ENCODE measurements at places on chromosomes 2 and 18. TPM values are rescaled to one million over a fixed set of nuclear protein-coding genes. Genes with fewer than 3 reads are reported as not detected.

DSG4 gene
- total RNA-seq: not detected

GRCh38 chr2:133568598-133568997, 335 bp upstream of the NCKAP5 start:
- no peaks in the 10 kb centered on the region for H3K27me3 ChIP-seq
- peak overlapping the region; percentile 34 for H3K27ac ChIP-seq
- DNase-seq: no peak
- H3K4me1 ChIP-seq: peaks cover 21% of the 10 kb centered on the region

DNA sequence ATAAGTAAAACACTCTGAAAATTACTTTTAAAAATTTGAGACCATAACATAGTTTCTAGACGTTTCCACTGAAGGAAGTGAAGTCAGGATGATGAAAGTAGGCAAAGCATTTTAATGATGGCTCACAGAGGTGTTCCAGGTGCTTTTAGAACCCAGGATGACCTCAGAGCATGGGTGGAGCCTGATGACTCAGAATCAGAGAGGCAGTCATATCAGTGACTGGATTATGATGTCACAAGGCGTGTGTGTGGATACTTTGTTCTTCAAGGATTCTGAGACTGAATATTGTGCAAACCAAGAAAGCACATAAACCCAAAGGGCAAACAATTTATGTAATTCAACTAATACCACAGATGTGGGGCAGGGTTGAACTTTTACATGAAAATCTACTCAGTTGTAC, 208.0 kb upstream of the FBXO11 start:
- no peak overlapping the region for H3K27ac ChIP-seq
- DNase-seq: no peak
- peaks cover 7% of the 10 kb centered on the region for H3K4me1 ChIP-seq
- no peaks in the 10 kb centered on the region for H3K36me3 ChIP-seq
- no peak overlapping the region for H3K4me3 ChIP-seq

RAB27B gene
- 0.07 TPM for total RNA-seq

GPR45 gene
- total RNA-seq: not detected

DNA sequence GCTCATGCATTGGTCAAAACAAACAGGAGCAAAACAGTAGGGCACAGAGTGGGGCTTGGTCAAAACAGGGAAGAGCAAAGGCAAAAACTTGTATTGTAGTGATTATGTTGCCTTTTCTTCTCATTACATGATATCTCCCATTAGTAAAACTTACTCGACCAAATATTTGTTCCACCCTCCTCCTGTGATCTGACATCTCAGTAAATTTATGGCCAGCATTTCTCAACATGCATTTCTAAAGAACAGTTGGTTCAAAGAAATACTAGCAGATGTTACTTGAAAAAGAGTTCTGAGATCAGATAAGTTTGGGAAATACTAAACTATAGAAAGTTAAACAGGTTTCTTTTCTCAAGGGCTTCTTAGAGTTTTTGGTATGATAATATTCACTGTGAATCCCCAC, 423.1 kb downstream of the FIGN start:
- H3K4me3 ChIP-seq: no peak overlapping the region
- no peaks in the 10 kb centered on the region for H3K36me3 ChIP-seq
- DNase-seq: no peak
- no peak overlapping the region for H3K27ac ChIP-seq

- H3K27ac ChIP-seq: no peak overlapping the region
- H3K27me3 ChIP-seq: no peaks in the 10 kb centered on the region
- no peak for DNase-seq
- H3K36me3 ChIP-seq: no peaks in the 10 kb centered on the region
- peaks cover 7% of the 10 kb centered on the region for H3K4me1 ChIP-seq
Observed at GRCh38 chr2:232225895-232226294, 152.7 kb upstream of the ALPP start.

DNA sequence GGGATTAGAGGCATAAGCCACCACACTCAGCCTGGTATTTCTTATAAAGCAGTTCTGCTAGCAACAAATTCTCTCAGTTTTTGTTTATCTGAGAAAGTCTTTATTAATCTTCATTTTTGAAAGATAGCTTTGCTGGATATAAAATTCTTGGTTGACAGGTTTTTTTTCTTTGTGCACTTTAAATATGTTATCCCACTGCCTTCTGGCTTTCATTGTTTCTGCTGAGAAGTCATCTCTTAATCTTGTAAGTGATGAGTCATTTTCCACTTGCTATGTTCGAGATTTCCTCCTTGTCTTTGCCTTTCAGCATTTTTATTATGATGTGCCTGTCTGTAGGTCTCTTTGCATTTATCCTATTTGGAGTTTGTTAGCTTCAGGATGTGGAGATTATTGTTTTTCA, 5.9 kb upstream of the ELAC1 start:
- no peaks in the 10 kb centered on the region for H3K36me3 ChIP-seq
- H3K27ac ChIP-seq: no peak overlapping the region
- DNase-seq: no peak
- H3K27me3 ChIP-seq: no peaks in the 10 kb centered on the region

VSNL1 gene
- 15.5 TPM for total RNA-seq

GRCh38 chr18:63951302-63951705, 2.2 kb downstream of the HMSD start:
- H3K27ac ChIP-seq: no peak overlapping the region
- H3K4me1 ChIP-seq: peaks cover 10% of the 10 kb centered on the region
- peaks cover 39% of the 10 kb centered on the region for H3K27me3 ChIP-seq
- DNase-seq: no peak

GRCh38 chr18:44682871-44683221, 2.2 kb downstream of the SETBP1 start:
- H3K4me3 ChIP-seq: peak overlapping the region; percentile 82
- no peak for DNase-seq
- no peak overlapping the region for H3K27ac ChIP-seq
- no peaks in the 10 kb centered on the region for H3K36me3 ChIP-seq
- H3K4me1 ChIP-seq: peaks cover 24% of the 10 kb centered on the region
- no peaks in the 10 kb centered on the region for H3K27me3 ChIP-seq

KCTD1 gene
- 12.4 TPM for total RNA-seq

DNA sequence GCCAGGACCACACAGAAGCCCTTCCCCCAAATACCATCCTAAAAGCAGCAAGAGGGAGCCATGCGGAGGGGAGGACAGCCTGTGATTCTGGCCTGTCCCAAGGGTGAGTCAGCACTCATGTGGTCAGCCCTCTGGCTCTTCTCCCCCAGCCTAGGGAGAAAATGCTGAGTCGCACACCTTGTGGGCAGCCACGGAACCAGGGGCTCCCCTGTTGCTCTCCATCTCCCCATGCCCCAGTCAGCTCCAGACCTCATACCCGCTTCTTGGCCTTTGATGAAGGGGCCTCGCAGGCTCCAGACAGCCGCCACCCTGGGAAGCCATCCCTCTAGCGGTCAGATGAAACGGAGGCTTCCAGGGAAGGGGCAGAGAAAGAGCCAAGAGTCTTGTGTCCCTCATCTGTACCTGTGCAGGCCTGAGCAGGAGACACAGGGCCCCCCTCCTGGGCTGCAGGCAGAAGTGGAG, 181.3 kb upstream of the SIX2 start:
- no peak overlapping the region for H3K27ac ChIP-seq
- DNase-seq: no peak
- no peaks in the 10 kb centered on the region for H3K36me3 ChIP-seq
- H3K27me3 ChIP-seq: peaks cover 24% of the 10 kb centered on the region
- no peaks in the 10 kb centered on the region for H3K4me1 ChIP-seq

DUSP19 gene
- total RNA-seq: 12.7 TPM

DNA sequence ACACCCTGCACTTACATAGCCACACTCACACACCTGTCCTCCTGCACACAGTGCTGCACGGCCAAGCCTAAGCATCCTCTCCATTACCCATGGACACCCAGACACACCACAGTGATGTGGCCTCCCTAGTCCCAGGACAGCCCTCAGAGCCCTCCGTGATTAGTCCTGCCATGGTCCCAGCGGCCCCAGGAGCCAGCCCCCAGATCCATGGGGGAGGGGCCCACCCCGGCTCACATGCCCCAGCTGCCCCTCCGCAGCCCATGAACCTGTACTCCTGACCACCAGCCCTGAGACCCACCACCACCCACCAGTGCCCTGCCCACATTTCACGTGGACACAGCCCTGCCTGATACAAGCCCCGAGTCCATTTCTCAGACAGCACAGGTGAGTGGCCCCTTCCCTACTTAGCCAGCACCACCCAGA, 8.1 kb upstream of the DUSP2 start:
- peaks cover 12% of the 10 kb centered on the region for H3K27me3 ChIP-seq
- no peaks in the 10 kb centered on the region for H3K36me3 ChIP-seq
- H3K27ac ChIP-seq: no peak overlapping the region
- no peaks in the 10 kb centered on the region for H3K4me1 ChIP-seq

PLEK gene
- total RNA-seq: 4.8 TPM

GRCh38 chr2:232672588-232672987, 24.5 kb upstream of the GIGYF2 start:
- no peak overlapping the region for H3K4me3 ChIP-seq
- no peak overlapping the region for H3K27ac ChIP-seq
- no peak for DNase-seq
- H3K4me1 ChIP-seq: peaks cover 5% of the 10 kb centered on the region
- H3K27me3 ChIP-seq: no peaks in the 10 kb centered on the region

GRCh38 chr18:55406451-55406991, 181.5 kb downstream of the TCF4 start:
- H3K4me3 ChIP-seq: no peak overlapping the region
- H3K36me3 ChIP-seq: no peaks in the 10 kb centered on the region
- no peaks in the 10 kb centered on the region for H3K27me3 ChIP-seq
- no peaks in the 10 kb centered on the region for H3K4me1 ChIP-seq

NOSTRIN gene
- 22.1 TPM for total RNA-seq

- no peak overlapping the region for H3K4me3 ChIP-seq
- DNase-seq: no peak
Observed at GRCh38 chr2:96241227-96241626, 24.6 kb downstream of the TMEM127 start.

DNA sequence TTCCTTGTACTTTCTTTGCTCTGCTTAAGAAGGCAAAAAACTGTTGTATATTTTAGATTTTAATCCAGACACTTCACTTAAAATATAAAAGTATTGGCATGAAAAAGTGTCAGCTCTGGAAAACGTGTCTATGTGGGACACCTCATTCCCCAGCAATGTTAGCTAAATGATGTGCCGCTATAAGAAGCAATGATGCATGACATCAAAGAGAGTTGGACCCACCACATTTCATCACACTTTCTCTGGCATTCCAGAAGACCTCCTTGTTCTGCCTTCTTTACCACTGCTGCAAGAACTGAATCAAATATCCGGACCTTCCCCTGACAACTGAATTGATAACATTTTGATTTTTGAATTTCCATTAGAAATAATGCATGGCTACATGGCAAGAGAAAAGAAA, 242.4 kb upstream of the TANK start:
- DNase-seq: no peak
- no peak overlapping the region for H3K27ac ChIP-seq
- no peaks in the 10 kb centered on the region for H3K36me3 ChIP-seq
- H3K27me3 ChIP-seq: no peaks in the 10 kb centered on the region
- H3K4me1 ChIP-seq: no peaks in the 10 kb centered on the region

CXCR1 gene
- total RNA-seq: 0.24 TPM

DNA sequence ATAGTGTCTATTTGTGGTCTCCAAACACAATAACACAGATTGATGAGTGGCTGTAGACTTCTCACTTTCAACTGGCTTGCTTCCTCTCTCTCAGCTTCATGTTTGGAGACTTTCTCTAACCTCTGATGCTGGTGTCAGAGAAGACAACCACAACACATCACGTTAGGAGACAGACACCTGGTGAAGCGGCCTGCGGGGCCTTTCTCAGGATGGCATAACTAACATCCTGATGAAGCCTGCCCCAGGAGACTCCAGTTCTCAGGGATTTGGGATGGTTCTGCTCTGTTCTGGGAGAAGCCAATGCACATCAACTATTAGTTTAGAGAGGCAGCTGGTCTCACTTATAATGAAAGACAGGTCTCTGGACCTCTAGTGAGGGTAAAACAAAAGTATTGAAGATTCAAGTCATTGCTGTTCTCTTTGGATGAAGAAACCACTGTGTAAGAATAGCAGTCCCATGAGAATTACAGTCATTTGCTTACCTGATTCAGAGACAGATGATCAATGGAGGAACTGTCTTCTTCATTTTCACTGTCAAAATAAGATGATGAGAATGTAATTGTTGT, 2.0 kb downstream of the IL1A start:
- H3K36me3 ChIP-seq: no peaks in the 10 kb centered on the region
- no peaks in the 10 kb centered on the region for H3K27me3 ChIP-seq
- H3K4me1 ChIP-seq: no peaks in the 10 kb centered on the region
- DNase-seq: no peak

GRCh38 chr2:45938649-45939511, 287.4 kb downstream of the PRKCE start:
- no peaks in the 10 kb centered on the region for H3K27me3 ChIP-seq
- DNase-seq: peak; percentile 46
- H3K36me3 ChIP-seq: no peaks in the 10 kb centered on the region

DNA sequence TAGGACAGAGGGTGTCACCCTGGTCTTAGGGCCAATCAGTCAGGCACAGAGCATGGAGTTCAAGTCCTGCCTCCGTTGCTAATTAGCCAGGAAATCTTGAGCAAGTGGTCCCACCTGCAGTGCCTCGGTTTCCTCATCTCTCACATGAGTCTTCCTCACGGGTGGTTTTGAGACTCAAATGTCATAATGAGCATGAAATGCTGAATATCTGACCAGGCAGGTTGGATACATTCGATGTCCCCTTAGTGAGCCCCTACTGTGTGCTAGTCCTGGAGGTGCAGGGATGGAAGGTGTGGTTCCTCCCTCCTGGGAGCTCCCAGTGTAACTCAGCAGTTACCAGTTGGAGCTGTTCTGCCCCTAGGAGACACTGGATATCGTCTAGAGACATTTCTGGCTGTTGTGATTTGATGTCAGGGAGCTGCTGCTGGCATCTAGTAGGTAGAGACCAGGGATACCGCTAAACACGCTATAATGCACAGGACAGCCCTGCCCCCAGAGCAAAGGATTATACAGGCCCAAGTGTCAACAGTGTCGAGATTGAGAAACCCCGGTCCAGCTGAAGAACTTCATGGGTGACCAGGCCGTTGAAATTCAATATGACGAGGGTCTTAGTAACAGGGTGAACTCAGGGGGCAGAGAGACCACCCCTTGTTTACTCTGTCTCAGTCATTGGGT, 118.5 kb upstream of the TWIST2 start:
- no peaks in the 10 kb centered on the region for H3K27me3 ChIP-seq
- H3K27ac ChIP-seq: peak overlapping the region; percentile 78
- H3K36me3 ChIP-seq: no peaks in the 10 kb centered on the region

GRHL1 gene
- total RNA-seq: 0.72 TPM

DNA sequence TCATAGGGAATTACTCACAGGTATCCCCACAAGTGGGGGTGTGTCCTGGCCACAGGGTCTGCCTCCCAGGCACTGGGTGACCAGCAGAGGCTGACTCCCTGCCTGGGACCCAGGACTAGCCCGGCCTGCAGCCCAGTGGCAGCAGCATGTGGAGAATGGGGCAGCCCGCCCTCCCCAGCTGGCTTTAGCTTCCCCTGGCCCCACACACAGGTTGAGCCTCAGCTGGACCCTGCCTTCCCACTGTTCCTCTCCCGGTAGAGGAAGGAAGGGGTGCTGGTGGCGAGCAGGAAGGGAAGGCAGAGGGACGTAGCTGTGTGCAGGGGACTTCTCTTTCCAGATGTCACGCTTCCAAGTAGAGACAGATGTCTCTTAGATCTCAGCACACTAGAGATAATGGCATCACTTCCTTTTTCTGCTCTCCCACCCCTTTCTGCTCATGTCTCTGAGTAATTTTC, 51.4 kb downstream of the EMILIN2 start:
- H3K36me3 ChIP-seq: no peaks in the 10 kb centered on the region
- H3K27ac ChIP-seq: peak overlapping the region; percentile 0
- H3K4me1 ChIP-seq: peaks cover 51% of the 10 kb centered on the region

SOX11 gene
- 1.9 TPM for total RNA-seq

ALPG gene
- total RNA-seq: not detected

All from heart right ventricle (tissue), 16 donors.